ENCODE measurements at places on chromosomes 6 and 20.
A peak's percentile ranks its signal among the peaks of the same experiment; 100 is the strongest.

- no peak for DNase-seq
Observed at GRCh38 chr20:48983423-48984400, 62.2 kb downstream of the ARFGEF2 start.

DNA sequence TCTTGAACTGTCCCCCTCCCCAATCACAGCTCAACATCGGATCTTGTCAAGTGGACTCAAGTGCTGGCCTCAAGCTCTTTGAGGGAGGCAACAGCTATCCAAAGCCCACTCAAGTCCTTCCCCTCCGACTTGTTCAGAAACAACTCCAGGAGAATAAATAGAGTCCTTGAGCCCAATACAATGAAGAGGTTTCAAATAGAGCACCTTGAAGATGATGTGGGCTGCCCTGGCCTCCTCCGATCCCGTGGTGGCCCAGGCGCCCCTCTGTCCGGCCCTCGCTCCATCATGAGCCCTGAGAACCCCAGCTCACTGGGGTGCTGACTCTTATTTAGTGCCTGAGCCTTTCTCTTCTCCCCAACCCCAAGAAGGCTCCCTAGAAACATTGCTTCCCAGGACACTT lies 164.3 kb upstream of the PMEPA1 start:
- DNase-seq, result no peak

DNA sequence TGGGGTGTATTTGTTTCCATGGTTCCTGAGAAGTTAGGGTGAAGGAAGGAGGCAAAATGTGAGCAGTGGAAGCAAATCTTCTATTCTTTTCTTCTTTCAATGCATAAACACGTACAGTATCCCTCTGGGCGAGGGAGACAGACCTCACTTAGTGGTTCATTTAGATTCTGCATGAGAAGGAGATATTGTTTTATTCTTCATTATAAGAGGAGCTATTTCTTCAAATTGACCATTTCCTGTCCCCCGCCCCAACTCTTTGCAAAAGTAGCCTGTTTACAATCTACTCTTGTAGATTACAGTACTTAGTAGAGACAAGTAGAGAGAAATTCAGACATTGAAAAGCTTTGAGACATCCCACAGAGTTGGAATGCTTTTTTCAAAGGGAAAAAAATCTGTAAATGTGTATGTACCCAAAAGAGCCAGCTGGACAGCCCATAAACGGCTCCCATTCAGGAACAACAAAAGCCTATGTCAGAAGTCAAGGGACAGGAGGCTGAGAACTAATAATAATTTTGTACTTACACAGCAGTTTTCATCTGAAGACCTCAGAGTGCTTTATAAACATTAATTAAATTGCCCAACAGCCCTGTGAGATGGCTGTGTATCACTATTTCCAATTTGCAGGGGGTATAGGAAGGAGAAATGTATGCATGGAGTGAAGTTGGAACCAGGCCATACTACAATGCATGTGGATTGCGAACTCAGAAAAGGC lies 23.9 kb downstream of the CD83 start:
- no peak for DNase-seq

DNA sequence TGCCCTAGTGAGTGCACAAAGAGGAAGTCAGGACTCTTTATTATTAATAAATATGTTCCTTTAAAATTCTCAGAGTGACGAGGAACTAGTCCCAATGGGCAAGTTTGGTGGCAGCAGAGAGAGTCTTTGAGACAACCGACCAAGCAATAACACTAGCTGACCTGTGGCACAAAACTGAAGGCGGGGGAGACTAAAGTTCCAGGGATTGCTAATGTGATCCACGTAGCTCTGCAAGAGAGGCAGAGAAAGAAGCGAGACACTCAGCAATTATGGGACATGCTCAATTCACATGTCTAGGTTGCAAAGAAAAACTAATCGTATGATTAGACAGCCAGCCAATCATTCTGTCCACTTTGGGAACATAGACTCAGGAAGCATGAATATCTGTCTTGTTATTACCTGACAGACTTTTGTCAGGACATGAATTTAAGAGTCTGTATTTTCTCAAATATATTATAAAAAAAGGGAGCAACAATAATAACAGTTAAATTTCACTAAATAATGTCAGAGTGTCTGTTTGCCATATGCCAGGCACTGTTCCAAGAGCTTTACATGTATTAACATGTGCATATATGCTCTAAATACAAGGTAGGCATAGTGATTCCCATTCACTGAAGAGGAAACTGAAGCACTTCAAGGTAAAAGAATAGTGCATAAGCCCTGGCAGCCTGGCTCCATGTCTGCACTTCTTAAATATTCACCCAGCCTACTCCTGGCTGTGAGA lies 81.0 kb downstream of the COL9A1 start:
- DNase-seq, result no peak

DNA sequence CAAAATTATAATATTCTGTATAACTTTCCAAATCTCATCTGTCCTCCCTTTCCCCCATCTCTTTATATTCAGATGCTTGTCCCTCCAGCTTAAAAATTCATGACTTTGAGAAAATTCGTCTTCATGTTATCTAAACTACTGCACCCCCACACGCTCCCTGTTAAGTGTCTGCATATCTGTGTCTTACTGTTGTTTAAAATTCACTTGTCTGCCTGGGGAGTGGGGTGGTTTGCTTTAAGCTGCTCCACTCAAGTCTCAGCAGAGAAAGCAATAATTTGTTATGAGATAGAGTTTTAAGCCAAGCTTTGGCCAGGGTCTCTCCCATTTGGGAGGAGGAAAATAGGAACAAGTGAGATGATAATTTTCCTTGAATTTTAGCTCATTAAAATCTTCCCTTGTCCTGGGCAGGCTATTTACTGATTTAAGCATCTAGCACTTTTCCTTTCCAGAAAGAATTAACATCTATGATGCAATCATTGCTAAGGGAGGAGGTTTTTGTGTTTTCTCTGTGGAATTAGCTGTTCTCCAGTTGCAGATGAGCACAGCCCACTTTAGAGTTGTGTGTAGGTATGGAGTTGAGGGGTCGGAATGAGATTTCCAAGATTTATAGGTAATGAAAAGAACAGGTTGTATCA lies 36.8 kb downstream of the MTHFD1L start:
- DNase-seq, result no peak

DNA sequence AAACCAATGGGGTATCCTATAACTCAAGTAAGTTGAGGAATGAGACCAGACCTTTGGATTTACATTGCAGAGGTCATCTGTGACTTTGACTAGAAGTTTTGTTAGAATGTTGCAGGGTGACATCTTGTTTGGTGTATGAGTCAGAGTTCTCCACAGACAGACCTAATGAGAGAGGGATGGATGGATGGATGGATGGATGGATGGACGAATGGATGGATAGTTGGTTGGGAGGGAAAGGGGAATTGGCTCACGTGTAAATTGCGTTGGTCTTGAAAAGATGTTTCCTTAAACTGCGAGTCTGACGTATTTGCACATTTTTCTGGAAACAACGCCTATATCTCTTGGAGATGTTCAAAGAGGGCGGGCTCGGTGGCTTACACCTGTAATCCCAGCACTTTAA lies 1.0 kb upstream of the MTRES1 start:
- no peak for DNase-seq

DNA sequence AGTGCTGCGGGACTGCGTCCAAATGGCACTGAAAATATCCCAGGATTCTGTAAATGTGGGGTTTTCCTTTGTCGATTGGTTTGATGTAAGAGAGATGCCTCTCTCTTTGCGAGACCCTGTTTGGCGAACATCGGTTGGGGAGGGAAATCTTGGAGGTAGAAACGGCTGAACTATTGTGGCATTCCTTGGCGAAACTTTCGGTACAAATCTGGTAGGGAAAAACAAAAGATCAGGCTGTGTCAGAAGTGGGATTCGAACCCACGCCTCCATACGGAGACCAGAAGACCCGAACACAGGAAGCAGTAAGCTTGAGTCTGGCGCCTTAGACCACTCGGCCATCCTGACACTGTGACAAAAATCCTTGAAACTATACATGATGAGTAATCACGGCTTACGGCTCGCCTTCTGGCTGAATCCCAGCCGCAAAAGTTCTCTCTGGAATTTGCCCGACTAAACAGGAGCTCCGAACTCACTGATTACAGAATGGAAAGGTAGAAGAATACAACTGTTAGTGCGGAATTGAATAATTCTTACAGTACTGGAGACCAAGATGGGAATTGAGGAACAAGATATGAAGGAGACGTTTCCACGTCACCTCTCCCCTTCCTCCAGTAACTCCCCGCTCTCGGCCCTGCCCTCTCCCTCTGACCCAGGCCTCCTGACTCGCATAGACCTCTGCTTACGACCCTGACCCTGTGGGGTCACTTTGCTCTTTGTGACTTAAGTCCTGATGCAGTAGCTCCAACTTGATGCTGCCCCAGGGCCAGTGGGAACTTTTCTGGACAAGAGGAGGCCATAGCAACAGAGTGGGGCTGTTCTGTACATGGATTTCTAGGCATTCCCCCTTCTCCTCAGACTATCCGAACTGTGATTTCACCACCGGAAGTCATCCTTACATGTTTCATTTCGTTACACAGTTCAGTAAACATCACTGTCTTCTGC lies 132.8 kb upstream of the ZNF184 start:
- peak; percentile 85 for DNase-seq

- DNase-seq, result no peak
Observed at GRCh38 chr6:159689001-159689400, 4.0 kb downstream of the SOD2 start.

GRCh38 chr6:166587631-166588413 lies 1.3 kb upstream of the RAMACL start:
- no peak for DNase-seq

DNA sequence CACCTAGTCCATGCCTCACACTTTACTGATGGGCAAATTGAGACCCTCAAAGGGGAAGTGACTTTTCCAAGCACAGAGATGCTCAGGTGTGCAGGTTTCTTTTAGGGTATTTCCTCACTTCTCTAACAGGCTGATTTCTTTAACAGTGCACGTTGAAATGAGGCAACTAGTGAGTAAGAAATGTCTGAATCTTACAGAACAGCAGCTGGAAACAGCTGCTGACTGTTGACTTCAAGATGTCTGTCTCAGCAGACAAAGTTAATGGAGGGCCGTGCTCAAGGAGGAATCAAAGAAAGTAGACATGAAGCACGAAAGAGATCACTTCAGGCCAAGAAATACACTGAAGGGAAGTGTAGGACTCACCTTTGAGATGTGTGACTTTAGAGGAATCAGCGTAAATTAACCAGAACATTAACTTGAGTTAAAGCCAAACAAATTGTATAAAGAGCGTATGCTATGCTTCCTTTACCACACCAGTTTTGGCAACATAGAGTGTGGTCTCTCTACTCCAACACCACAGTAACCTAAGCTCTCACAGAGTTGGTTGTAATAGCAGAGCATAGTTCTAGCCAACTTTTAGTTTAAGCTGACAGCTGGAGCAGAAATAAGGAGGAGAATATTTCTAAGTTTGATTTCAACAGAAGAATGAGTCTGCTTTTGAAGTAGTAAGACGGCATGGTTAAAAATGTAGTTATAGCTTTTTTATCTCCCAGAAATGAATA lies 60.9 kb downstream of the SAMD3 start:
- DNase-seq, result no peak

- no peak for DNase-seq
Observed at GRCh38 chr20:57831326-57831992, 121.6 kb upstream of the PMEPA1 start.

- no peak for DNase-seq
Observed at GRCh38 chr6:2971420-2972218, at the start of gene SERPINB6. SERPINB6 (minus strand) TSS chr6:2971567; CDS start chr6:2959332, 12,235 bp downstream.

GRCh38 chr20:34517114-34517505 lies 888 bp downstream of the DYNLRB1 start:
- no peak for DNase-seq

DNA sequence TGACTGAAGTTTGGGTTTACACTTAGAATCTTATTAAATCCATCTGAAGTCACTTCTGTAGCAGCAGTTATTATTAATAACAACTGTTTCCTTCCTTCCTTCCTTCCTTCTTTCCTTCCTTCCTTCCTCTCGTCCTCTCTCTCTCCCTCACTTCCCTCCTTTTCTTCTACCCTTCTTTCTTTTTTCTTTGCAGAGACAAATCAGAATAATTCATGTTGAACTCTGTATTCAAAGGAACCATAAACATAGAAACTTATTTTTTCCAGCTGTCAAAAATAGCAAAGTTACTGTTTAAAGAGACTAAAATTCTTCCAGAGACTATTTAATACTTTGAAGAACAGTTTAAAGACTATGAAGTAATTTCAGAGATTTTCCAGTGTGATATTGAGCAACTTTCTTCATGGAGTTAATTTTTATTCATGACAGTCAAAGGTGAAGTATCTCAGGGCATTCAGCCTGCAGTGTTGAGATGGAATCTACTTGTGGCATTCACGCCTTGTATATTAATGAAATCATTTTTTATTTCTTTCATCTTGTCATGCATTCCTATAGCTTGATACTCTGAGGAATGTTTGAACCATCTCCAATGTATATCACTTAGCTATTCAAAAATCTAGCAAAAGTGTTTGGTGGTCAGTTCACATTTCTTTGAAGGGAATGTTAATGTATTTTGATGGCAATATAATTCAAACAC lies 109.7 kb downstream of the BCAS1 start:
- no peak for DNase-seq

DNA sequence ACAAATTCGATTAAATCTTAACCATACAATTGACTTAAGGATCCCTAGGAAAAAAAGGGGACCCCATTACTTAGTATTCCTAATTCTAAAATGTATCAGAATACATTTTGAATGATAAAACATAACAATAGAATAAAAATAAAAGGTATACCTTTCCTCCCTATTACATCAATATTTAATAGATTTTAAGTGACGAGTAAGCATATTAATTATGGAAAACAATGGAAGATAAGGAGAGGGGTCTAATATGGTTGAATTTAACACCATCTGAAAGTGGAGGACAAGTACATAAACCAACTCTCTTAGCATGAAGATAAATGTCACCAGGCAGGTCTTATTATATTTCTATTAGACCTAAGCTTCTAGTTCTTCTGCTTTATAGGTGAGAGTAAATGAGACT lies 232.1 kb downstream of the HAO1 start:
- DNase-seq, result no peak

DNA sequence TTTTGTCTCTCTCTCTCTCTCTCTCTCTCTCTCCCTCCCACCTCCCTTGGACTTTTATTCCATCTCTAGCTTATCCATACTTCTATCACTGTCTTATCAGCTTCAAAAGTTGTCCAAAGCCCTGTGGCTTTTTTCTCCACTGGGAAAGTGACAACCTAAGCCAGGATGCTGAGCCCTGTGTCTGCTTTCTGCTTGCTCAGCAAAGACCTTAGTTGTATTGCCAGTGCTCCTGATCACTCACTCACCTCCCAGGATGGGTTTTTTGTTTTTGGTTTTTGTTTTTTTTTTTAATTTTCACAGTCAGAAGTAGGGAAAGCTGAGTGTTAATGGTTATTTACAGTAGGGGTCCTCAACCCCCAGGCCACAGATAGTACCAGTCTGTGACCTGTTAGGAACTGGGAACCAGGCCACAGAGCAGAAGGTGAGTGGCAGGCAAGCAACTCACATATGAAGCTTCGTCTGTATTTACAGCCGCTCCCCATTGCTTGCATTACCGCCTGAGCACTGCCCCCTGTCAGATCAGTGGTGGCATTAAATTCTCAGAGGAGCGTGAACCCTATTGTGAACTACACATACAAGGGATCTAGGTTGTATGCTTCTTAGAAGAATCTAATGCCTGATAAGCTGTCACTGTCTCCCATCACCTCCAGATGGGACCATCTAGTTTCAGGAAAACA lies 125.0 kb upstream of the ID4 start:
- no peak for DNase-seq

- DNase-seq, result no peak
Observed at GRCh38 chr6:44104481-44105021, 22.7 kb downstream of the MRPL14 start.

GRCh38 chr6:113873043-113873667 lies 16.0 kb downstream of the MARCKS start:
- no peak for DNase-seq

- no peak for DNase-seq
Observed at GRCh38 chr6:135322427-135323201, 141.5 kb downstream of the MYB start.

GRCh38 chr20:45695496-45695895 lies 6.3 kb upstream of the WFDC13 start:
- no peak for DNase-seq

Measured in HCT116 (cell line).